Amniotic stem cell (primary cell): ENCODE measurements at places on chromosomes 11 and 22.

DNA sequence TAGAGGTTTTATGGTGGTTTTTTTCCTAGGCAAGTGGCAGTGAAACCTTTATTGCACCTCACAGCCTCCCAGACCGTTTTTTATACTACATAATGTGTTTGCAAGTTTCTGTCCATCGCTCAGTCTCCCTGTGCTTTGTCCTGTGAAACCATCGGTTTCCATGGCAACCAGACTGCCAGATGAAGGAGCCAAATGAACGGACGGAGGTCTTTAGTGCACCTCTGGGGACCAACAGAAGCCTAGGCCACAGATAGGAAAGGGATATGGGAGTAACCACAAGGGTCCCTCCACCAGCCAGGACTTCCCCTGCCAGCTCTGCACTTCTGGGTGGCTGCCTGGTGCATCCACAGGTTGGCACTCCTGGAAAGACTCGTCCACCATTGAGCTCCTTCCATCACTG, 165.0 kb downstream of the CHST1 start:
- DNase-seq, result no peak

DNA sequence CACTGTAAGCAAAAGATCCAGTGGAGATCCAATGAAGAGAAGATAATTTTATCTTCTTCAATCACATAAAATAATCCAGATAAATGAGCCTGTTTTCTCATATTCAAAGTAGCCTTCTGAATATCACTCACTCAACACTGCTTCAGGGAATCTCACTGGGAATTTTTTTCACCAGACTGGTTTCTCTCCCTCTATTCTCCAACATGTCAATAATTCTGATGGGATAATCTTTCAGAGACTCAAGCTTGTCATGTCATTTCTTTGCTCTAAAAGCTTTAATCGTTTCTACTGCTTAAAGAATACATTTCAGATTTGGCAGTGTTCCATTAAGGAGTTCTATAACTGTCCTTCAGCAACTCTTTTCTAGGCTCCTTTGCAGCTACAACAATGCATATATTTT, 16.3 kb downstream of the CNTN5 start:
- no peak for DNase-seq

DNA sequence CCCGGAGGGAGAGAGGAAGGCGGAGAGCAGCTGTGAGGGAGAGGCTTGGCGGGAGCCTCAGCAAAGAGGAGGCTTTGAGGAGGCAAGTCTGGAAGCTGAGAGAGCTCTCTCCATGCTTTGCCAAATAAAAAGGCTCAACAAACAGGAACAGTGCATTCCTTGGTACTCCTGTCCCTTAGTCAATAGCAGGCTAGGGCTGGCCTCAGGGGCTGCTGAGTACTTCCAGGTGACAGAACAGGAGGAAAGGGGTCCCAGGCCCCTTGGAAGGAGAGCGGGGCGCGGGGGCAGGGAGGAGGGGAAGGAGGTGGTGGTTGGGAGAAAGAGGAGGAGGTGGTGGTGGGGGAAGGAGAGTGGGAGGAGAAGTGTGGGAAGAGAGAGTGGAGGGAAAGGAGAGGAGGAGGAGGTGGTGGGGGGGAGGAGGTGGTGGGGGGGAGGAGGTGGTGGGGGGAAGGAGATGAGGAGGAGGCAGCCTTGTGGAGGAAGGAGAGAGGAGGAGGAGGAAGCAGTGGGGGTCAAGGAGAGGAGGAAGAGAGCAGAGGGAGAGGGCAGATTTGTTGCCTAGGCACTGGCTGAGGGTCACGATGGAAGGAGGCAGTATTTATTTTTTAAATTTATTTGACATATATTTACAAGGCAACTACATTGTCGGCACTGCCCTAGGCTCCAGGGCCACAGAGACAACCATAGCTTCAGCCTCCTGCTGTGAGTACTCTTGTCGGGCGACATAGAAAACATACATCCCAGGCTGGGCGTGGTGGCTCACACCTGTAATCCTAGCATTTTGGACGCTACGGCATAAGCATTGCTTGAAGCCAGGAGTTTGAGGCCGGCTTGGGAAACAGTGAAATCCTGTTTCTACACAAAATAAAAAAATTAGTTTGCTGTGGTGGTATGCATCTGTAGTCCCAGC, 74.2 kb upstream of the ZBED5 start:
- no peak for DNase-seq

DNA sequence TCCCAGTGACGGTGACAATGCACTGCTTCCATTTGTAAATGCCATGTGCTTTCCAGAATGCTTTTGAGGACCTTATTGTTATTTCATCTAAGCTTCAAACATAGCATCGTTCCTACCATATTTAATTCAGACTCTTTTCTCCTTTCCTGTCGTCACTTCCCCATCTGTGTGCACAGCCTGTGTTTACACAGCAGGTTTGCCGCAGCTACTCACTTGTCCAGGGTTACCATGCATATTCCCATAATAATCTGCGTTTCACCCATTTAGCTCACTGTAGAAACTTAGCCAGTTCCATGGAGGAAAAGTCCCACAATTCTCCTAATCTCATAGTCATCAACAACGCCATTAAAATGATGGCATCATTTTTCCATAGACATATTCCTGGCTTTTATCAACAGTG, 48.0 kb downstream of the FLI1 start:
- DNase-seq, result no peak

GRCh38 chr22:41444360-41445128, 2.1 kb downstream of the TOB2 start:
- peak; percentile 84 for DNase-seq
